Hepatocyte (in vitro differentiated cells): ENCODE measurements at places on chromosomes 2 and 18. TPM values are rescaled to one million over a fixed set of nuclear protein-coding genes. Genes with fewer than 3 reads are reported as not detected.

Gene GPR75
- total RNA-seq = 1.00 and 1.5 TPM in 2 replicates

Gene RAB6D
- 3.0 and 3.5 TPM in 2 replicates for total RNA-seq

DNA sequence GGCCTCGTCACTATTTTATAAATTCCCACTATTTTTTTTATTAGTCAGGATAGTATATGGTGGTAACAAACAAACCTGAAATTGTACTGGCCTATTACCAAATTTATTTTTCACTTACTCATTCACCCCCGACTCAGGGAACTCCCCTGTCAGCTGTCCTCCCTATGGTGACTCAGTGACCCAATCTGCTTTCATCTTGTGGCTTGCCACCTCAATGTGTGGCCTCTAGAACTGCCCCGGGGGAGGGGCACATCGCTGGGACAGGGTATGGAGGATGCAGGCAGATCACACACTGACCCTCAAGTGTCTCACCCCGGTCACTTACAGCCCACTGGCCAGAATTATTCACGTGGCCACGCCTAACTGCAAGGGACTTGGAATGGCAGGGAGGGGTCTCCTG, 71.6 kb downstream of the ACTR2 start:
- H3K36me3 ChIP-seq = no peaks in the 10 kb centered on the region
- no peak overlapping the region for H3K4me3 ChIP-seq
- peaks cover 25% of the 10 kb centered on the region for H3K4me1 ChIP-seq
- H3K27ac ChIP-seq = no peak overlapping the region

GRCh38 chr2:112708968-112709367, 11.9 kb upstream of the NT5DC4 start:
- no peaks in the 10 kb centered on the region for H3K4me1 ChIP-seq
- H3K27ac ChIP-seq = no peak overlapping the region
- H3K36me3 ChIP-seq = no peaks in the 10 kb centered on the region
- DNase-seq = no peak

- H3K4me1 ChIP-seq = no peaks in the 10 kb centered on the region
- no peaks in the 10 kb centered on the region for H3K36me3 ChIP-seq
- H3K27me3 ChIP-seq = no peaks in the 10 kb centered on the region
- H3K27ac ChIP-seq = peak overlapping the region; percentile 52
These were observed 320.1 kb downstream of the PIK3C3 start for GRCh38 chr18:42275138-42275535.

- no peak overlapping the region for H3K4me3 ChIP-seq
- H3K27me3 ChIP-seq = no peaks in the 10 kb centered on the region
- no peak for DNase-seq
- H3K36me3 ChIP-seq = no peaks in the 10 kb centered on the region
These were observed 870.6 kb downstream of the CBLN2 start for GRCh38 chr18:71673498-71673897.

Gene UCN
- 1.4 and 2.9 TPM in 2 replicates for total RNA-seq

DNA sequence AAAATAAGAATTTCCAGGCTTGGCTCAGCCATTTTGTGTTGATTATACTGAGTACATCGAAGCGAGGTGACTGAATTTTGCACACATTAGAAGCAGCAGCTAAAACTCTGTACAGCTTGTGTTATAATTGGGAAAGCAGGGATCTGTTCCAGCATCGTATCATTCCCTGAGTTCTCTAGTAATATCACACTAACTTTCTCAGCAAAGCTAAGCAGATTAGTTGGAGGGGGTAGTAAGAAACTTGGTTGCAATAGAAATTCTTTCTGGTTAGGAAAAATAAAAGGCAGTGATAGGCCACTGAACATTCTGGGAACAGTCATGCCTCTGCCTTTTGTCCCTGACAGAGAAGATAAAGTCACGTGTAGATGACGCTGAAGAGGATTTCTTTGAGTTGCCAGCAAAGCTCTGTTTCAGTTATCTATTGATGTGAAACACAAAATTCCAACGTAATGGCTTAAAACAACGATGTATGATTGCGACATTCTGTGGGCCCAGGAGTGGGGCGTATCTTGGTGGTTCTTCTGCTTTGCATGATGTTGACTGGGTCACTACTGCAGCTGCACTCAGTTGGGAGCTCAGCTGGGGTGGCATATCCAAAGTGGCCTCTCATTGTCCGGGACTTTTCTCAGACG, 202.1 kb upstream of the MEX3C start:
- peak overlapping the region; percentile 52 for H3K27ac ChIP-seq
- no peaks in the 10 kb centered on the region for H3K36me3 ChIP-seq
- DNase-seq = peak; percentile 37
- no peaks in the 10 kb centered on the region for H3K4me1 ChIP-seq
